Coronary artery (tissue), 2 donors: ENCODE measurements at places on chromosomes 2 and 18.

DNA sequence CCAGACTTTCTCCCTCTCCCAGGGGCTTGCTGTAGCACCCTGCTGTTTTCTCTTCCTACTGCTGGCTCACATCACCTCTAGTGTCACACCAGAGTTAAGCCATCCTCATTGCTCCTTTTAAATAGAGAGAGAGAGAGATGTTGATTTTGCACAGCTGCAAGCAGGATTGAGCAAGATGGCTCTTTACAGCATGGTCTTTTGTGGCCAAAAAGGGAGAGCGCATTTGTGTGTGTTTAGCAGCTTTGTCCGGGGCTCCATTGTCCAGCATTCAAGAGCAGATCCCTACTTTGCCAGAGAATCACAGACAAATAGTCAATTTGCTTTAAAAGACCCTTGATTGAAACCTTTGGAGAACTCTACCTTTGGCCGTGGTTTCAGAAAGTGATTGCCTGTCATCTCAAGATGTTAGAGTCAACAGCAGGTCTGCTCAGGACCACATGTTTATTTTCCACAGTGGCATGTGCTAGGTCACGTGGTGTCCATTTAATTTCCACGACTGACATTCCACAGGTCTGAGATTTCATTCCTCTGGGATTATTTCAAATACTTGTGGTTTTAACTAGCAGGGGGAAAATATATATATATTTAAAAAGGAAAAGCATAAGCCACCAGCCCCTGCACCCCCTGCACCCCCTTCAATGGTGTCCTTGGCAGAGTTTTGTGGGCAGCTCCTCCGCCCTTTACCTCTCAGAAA is 359.9 kb upstream of the SLC14A2 start:
- DNase-seq: no peak

- no peak for DNase-seq
Observed at GRCh38 chr2:239584986-239585385, 184.2 kb upstream of the HDAC4 start.

GRCh38 chr2:47767880-47768609 is 14.9 kb upstream of the MSH6 start:
- DNase-seq: peak; percentile 74

- DNase-seq: no peak
Observed at GRCh38 chr2:54535599-54536195, 79.6 kb downstream of the SPTBN1 start.

DNA sequence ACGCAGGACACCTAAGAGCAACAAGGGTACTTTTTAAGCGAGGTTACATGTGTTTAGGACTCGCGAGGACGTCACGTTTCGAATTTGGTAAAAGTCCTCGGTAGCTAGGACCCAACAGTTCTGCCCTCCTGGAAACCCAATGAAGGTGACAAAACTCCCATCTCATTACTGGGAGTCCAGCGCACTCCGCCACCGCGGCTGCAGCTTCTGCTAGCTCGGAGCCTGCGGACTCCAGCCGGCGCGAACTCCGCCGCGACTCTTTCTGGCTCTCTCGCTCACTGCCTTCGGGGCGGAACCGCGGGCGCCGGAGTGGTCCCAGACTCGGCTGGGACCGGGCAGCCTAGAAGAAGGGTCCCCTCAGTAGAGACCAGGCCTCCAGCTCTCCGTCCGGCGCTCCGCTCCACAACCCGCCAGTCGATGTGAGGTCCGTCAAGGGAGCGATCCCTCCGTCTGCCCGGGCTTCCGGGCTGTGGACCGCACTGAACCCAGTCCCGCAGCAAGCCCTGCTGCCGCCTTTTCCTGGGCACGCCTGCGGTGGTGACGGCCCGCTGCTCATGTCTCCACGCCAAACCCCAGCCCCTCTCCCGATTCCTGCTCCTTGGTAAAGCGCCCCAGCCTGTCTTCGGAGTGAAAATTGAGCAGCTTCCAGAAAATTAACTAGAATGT is 3.0 kb upstream of the OSR1 start:
- no peak for DNase-seq

DNA sequence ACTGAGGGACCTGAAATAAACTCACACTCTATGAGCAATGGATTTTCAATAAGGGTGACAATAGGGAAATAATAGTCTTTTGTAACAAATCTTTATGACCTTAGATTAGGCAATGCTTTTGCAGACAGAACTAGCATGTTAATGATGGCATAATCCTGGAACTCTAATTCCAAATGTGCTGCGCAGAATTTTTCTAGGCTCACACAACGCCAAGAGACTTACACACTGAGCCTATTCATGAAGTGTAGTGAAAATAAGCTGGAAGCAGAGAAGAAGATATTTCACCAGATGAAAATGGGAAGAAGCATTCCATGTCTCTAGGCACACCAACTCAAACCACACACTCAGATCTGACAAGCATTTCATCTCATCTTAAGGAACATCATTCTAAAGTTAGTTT is 178.5 kb downstream of the L3MBTL4 start:
- DNase-seq: no peak

- no peak for DNase-seq
Observed at GRCh38 chr18:4412286-4412685, 42.8 kb downstream of the DLGAP1 start.

GRCh38 chr18:28760299-28760698 is 583.4 kb upstream of the CDH2 start:
- DNase-seq: no peak

DNA sequence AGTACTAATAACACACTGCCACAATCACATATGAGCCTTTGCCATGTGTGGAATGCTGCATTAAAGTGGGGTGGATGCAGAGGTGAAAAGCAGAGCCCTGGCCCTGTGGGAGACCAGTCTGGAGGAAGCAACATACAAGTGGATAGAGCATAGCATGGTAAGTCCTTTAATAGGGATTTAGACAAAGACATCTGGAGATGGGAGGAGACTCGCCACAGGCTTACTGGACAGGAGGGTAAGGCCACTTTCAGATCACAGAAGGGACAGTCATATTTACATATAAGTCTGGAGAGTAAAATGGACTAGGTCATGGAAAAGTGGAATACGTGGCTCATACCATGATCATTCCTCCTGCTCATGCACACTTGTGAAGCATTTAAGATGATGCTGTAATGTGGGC is 84.3 kb downstream of the PPP1R1C start:
- no peak for DNase-seq

- no peak for DNase-seq
Observed at GRCh38 chr2:32952761-32953476, 6.2 kb downstream of the LTBP1 start.

GRCh38 chr18:35178260-35178659 is 62.6 kb upstream of the ZNF397 start:
- DNase-seq: no peak

- DNase-seq: no peak
Observed at GRCh38 chr2:139622691-139623090, 842.5 kb upstream of the NXPH2 start.

GRCh38 chr2:168469281-168469988 is 13.4 kb downstream of the CERS6 start:
- DNase-seq: no peak

GRCh38 chr2:128599700-128600099 is 281.0 kb upstream of the HS6ST1 start:
- peak; percentile 65 for DNase-seq

DNA sequence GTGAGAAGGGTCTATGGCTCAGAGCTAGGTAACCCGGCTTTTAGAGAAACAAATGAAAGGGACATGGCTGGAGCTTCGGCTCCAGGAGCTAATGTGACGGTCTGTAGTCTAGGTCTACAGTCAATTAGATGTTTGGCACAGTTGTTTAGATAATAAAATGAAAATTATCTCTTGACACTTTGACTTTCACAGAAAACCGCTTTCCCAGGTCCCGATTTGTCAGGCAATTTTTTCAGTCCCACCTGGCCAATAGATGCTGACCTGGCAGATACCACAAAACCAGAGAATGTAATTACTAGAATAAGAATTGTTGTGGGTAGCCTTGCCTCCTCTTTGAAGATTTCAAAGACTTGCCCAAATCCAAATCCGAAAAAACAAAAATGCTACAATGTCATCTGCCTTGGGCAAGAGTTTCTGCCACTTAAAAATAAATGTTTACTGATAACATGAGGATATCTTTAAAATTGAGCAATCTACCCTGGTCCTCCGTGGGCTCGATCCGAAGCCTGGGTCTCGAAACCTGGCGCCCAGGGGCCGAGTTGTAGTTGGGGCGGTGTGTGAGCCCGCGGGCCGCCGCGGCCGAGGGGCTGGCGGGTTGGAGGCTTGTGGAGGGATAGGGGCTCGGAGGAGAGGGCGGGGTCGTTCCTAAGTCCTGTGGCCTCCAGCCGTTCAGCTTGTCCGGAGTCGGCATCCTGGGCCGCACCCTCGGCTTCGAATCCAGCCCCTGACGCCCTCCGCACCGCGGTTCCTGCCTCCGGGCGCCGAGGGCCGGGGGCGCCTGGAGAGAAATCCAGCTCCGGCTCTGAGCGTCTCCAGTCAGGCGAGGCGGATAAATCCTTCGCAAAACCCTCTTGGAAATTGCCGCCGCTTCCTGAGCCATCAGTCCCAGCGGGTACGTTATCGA is 2.3 kb downstream of the EMX1 start:
- DNase-seq: no peak

- DNase-seq: peak; percentile 80
Observed at GRCh38 chr2:226660526-226660925, 139.1 kb downstream of the IRS1 start.

- DNase-seq: no peak
Observed at GRCh38 chr2:189504238-189504637, 63.0 kb downstream of the WDR75 start.

- DNase-seq: no peak
Observed at GRCh38 chr18:2602844-2603243, 31.5 kb downstream of the NDC80 start.

DNA sequence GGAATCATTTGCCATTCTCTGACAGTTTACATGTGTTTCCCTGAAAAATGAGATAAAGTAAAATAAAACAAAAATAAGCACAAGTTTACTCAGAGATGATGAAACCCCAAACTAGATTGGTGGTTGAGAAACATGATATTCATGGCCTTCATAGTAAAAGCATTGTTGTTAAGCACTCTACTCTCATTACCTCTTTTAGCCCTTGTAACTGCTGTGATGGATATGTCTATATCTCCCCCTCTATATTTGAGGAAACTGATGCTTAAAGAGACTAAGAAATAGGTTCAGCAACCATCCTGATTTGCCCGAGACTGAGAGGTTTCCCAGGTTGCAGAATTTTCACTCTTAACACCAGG is 33.9 kb upstream of the GALNT3 start:
- no peak for DNase-seq

DNA sequence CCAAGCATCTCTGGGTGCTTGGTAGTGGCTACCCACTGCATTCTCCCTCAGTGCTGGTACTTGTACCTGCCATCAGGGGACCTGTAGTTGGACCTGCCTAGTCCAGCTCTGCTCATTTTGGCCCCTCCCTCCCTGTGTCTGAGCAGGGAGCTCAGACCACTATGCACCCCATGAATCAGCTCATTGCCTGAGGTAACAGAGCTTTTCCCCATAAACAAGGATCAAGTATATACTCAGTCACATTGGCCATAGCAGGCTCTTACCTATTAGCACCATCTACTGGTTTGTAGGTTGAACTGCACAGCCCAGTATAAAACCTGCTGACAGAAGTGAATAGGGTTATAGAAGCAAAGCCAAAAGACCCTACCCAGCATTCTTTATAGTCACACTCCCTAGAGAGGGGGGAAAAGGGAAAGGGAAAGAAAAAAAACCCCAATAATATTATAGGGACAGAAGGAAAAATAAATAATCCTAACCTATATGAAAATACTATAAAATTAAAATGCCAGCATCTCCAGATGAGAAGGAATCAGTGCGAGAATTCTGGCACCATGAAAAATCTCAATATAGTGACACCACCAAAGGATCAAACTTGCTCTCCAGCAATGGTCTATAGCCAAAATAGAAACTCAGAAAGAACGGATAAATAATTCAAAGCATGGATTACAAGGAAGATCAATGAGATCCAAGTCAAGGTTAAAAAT is 6.9 kb upstream of the FLACC1 start:
- no peak for DNase-seq

GRCh38 chr2:96404446-96405373 is 69.1 kb downstream of the NCAPH start:
- no peak for DNase-seq

DNA sequence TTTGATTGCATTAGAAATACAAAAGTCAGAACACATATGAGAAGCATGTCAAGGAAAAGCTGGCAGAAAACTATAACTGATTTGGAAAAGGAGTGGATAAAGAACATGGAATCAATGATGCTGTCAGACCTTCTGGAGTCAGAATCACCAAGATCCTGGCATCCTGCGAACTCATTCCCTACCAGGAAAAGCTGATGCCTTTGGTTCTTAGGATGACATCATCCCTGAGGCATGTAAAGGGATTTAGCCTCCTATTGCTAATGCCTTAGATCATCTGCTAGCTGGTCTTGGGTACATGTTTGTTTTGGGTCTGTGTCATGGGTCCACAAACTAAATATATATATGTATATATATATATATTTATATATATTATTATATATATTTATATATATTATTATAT is 680.7 kb downstream of the EPHA4 start:
- DNase-seq: no peak

- no peak for DNase-seq
Observed at GRCh38 chr2:212426637-212427412, 111.8 kb downstream of the ERBB4 start.

DNA sequence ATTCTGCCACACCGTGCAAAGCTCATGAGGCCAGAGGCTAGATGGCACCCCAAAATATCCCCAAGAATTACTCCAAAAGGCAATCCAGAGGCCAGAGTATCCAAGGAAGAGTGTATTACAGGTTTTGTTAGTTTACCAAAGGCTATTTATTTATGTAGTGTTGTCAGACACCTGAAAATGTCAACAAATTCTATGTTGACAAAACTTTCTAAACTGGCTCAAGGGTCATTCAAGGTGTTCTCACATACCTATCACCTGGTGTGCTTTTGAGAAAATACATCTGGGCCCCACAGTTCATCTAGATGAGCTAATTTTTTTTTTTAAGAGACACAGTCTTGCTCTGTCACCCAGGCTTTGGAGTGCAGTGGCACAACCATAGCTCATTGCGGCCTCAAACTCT is 12.4 kb upstream of the DTNB start:
- DNase-seq: no peak

- DNase-seq: no peak
Observed at GRCh38 chr2:111897630-111897923, 830 bp upstream of the MERTK start.

DNA sequence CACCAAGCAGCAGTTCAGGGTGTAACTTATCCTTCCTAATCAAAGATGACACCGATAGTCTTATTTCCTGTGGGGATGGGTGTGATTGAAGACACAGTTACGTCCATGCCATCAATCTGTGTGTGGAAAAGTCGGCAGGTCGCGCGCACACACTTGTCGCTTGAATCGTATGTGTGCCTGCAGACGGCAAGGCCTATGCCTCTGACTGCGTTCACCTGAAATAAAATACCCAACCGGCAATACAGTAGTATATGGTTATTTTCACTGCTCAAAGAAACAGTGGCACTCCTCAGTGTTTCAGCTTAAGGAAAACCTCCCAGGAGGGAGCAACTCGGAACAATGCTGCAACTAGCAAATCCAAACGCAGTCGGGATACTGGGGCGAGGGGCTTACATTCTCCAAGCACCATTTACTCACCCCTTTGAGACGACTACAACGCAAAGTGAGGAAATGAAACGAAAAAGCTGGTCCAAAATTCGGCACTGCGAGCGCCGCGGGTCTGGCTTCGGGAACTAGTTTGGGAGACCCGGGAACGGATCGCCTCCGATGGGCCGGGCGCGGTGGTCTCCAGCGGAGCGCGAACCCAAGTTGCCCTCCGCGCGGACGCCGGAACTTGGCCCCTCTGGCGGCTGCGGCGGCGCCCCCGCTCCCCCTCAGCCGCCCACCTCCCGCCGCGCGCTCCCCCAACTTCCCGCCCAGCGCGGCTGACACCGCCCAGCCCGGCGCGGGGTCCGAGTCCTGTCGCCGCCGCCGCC is 675 bp downstream of the PRKD3 start:
- DNase-seq: no peak

- no peak for DNase-seq
Observed at GRCh38 chr2:31031132-31031706, 107.0 kb downstream of the GALNT14 start.
